ENCODE measurements at places on chromosomes 6 and 20.

- no peak for DNase-seq
Observed at GRCh38 chr20:31473331-31474096, 1.4 kb downstream of the DEFB124 start.

- no peak for DNase-seq
Observed at GRCh38 chr6:122832459-122832858, 43.4 kb downstream of the SMPDL3A start.

DNA sequence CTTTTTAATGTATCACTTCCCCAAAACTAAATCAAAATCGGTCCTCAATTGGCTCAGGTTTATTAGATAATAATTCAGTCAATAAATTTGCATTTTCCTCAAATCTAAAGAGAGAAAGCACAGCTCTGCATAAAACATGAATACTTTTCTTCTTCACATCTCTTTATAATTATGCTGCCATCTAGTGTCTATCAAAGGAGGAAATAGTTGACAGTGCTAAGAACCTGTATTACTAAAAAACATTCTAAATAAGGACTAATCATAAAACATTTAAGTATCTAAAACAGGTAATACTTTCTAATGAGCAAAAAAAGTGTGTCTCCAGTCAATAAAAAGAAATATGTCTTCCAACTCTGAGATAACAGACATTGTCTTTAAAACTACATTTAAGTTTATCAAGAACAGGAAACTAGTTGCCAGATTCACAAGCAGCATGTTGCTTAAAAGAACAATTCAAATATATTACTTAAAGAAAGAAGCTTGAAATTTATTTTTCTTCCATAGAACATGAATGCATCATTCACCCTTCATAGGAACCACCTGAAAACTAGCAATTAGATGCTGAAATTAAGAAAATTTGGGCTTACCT lies 56.5 kb upstream of the DST start:
- no peak for DNase-seq

GRCh38 chr6:138017166-138017757 lies 90.0 kb downstream of the PERP start:
- DNase-seq = no peak

DNA sequence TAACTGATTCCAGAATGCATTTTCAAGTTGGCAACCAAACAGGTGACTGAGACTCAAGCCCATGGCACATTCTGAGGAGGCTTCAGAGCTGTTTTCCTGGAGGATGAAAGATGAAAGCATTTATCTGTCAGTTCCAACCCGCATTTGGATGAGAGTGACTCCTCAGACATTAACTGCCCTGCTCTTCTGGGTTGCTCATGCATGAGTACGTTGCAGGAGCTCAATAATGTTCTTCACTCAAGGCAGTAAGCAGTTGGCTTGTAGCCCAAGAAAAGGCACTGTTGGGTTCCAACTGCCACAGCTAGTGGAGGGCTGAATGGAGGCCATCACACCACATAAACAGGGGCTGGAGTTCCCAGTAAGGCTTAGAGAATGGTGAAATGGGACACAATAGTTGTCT lies 155.3 kb downstream of the FUT9 start:
- DNase-seq = no peak

DNA sequence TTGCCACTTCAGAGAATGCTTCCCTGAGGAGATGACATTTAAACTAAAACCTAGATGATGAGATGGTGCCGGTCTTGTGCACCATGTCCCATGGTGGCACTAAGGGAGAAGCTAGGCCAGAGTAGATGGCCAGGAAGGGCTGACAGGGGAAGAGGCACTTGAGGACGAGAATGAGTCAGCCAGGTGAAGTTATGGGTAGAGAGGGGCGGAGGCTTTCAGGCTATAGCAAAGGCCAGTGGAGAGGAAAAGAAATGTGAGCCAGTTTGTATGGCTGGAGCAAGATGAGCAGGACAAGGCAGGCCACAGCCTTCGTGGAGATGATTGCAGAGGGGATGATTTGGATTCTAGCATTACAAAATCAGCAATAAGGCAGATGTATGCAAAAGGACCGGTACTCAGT lies 44.7 kb upstream of the ADGRF4 start:
- DNase-seq = no peak

DNA sequence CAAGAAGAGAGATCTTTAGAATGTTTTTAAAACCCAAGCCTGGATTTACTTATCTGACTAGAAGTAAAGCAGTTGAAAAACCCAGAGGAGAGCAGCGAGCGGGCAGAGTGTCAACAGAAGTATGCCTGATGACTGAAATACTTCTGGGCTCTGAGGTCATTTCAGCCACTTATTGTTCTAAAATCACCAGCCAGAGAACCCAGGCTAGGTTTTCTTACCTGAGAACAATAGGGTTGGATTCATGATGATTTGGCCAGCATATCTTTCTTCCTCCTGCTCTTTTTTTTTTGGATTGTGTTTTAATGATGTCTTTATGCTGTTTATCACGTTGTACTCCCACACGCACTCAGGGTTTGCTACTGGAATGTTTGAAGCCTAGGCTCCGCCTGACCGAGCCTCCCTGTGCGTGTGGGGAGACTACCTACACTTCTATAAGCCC lies 63.0 kb upstream of the KIF25 start:
- DNase-seq = no peak

DNA sequence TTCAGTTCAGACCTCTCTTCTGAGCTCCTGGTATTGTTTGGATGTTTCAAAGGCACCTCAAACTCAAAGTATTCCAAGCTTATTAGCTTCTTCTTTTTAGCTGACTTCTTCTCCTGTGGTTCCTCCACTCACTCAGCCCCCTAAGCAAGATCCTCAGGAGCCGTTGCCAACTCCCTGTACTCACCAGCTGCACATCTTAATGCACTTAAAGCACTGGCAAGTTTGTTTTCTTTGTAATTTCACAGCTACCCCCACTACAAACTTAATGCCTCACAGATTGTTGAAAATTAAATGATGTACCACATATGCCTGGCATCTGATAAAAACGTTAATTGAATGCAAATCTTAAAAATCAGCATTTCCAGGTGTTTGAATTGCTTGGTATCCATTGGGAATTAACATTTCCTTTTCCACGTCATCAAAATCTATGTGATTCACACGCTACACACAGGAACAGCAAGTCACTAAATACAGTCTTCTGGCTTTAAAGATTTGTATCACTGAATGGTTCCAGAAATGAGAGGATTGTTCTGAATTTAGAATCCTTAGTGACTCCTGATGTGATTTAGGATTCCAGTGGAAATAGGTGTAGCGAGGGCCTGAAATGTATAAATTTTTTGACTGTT lies 24.5 kb downstream of the CALHM6 start:
- DNase-seq = no peak

GRCh38 chr6:28985462-28986164 lies 19.5 kb downstream of the ZNF311 start:
- DNase-seq = no peak

- DNase-seq = no peak
Observed at GRCh38 chr6:37339741-37340638, 13.8 kb upstream of the RNF8 start.

DNA sequence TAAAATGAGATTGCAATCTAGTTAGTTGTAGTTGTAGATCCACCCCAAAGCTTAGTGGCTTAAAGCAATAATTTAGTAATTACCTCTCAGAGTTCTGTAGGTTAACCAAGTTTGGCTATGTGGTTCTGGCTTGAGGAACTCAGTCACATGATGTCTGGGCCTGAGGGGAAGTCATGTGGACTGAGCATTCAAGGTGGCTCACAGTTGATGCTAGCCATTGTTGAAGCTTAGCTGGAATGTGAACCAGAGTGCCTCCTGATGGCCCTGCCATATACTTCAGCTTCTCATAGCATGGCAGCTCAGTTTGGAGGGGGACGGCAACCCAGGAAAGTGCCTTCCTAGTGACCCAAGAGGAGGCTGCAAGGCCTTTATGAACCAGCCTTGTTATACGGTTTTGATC lies 263.2 kb upstream of the RNF217 start:
- no peak for DNase-seq

DNA sequence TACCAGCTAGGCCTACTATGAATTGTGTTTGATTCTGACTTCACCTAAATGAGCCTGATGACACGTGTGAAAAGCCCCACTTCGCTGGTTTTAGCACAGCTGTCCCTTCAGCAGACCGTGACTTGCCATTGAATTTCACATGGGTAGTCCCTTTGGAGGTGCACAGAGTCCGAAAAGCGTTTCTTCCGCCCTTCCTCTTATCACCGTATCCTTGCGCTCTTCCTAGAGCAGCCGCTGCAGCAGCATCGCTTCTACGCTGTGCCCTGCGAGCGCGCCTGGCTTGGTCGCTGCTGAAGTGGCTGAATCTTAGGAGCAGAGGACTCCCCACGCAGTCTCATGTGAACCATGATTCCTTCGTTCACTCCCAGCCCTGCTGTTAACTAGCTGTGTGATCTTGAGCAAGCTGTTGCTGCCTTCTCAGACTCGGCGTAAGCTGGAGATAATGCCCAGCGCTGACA lies 127.0 kb downstream of the PACRG start:
- no peak for DNase-seq

- peak; percentile 62 for DNase-seq
Observed at GRCh38 chr6:134240665-134241431, 77.1 kb downstream of the SGK1 start.

- no peak for DNase-seq
Observed at GRCh38 chr6:153012856-153013255, 10.3 kb upstream of the MTRF1L start.

GRCh38 chr6:53297004-53297403 lies 51.7 kb downstream of the ELOVL5 start:
- no peak for DNase-seq

DNA sequence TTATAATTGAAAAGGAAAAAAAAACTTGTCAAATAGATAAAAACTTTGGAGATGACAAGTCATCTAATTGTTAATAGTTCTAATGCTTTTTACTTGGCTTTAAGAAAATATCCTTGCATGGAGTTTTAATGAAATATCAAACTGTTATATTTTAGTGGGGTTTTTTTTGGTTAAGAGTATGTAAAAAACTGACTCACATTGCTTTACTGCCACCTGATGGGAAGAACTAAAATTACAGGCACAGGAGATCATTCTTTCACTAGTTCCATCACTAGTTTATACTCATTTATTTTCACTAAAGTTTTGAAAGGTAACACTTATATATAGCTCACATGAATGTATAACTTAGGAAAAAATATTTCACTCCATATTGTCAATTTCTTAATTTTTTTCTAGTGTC lies 309.1 kb downstream of the LMBRD1 start:
- no peak for DNase-seq

DNA sequence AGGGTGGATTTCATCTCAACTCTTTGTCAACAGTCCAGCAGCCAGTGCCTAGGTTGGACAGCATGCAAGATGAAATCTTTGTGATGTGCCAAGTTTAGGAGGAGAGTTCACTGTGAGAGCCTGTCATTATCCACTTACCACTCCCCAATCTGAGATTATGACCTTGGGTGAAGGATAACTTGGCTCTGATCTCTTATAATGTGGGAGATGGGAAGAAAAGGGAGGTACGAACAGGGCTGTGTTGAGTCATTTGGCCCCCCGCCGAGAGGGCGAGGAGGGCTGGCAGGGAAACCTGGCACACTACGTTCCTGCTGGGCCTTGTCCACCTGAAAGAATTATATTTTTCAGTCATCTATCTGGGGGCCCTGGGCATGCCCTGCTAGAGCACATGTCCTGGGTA lies 35.8 kb downstream of the LAMA4 start:
- no peak for DNase-seq

GRCh38 chr6:9554806-9555205 lies 860.1 kb downstream of the TFAP2A start:
- DNase-seq = no peak

DNA sequence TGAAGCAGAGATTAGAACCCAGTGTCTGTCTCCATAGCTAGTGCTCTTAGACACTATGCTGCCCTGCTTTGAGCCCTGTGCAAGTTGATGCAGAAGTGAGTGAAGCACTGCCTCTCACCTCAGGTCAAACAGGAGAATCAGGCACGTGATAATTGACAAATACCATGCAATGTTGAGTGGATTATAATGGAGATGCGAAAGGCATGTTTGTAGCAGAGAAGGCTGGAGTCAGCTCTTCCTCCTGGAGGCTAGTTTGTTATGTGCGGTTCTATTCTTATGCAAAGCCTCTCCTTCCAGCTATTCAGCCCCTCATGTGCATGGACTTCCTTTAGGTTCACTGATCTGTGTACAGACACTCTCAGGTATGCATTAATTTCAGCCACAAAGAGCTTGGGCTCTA lies 108.5 kb downstream of the MANEA start:
- no peak for DNase-seq

DNA sequence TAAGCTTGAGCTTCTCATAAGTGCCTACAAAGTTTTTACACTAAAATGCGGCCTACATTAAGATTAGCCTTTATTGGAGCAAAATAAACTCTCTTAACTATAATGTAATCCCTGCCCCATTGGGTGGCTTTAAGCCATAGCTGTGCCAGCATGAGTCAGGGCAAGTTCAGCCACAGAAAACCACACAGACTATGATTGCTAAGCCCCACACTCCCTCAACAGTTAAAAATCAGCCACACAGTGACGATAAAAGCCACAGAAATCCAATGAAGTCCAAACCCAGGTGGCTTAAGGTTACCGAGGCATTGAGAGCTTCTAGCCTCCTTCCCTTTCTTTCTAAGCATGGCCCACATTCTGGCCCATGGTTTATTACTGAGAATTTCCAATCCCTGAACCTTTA lies 61.6 kb downstream of the GRM1 start:
- DNase-seq = no peak

DNA sequence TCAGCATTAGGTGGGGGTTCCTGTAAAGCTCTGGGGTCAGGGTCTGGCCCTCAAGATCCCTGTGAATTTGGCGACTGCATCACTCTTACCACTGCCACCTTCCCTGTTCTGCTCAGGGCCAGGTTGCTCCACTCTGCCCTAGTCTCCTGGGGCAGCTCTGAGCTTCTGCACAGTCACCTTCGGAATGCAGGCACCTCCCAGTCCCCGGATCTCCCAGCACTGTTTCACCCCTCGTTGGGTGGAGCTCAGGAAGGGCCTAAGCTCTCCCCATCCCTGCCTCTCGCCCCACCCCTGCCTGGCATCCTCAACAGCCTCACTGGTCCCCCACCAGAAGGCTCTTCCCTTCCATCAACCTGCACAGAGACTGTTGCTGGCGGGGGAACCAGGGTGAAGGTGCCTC lies 46.2 kb downstream of the YTHDF1 start:
- no peak for DNase-seq

DNA sequence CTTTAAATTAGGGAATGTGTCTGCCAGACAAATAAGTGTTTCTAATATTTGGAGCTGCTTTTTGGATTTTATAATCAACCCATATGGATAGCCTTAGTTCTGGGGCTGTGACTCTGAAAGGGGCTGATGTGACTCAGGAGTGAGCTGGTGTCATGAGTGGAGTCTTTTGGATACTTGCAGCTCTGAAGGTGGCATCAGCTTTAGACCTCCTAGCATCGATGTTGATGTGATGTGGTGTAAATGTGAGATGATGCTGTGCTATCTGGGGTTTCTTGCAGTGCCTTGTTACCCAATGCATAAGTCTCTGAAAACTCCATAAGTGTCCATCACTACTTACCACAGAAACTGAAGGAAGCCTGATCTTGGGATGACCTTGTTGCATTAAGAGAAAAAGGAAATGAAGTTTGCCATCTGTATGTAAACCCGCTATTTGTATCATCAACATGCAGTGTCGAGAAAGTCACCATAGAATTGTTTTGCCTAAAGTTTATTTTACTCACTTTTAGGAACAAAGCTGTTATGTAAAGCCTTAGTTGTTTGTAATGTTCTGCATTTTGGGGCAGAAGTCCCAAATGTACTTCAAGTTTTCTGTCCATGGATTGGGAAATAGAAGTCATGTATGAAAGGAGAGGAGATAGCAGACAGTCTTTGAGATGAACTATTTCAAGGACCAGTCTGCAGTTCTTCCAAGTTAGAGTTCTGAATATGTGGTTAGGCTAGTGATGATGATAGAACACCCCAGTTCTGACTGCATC lies 8.0 kb downstream of the FOXO3 start:
- no peak for DNase-seq

Data from stimulated activated CD4-positive, alpha-beta T cell treated with anti-CD3 and anti-CD28 coated beads, Interleukin-12 subunit alpha, Interleukin-12 subunit beta, amount 100 ng/mL, for 4 hours (primary cell).